ENCODE measurements at places on chromosomes 6 and 20. TPM values are rescaled to one million over a fixed set of nuclear protein-coding genes. Genes with fewer than 3 reads are reported as not detected.
A peak's percentile ranks its signal among the peaks of the same experiment; 100 is the strongest.

GRCh38 chr6:150310539-150310938 is 58.3 kb upstream of the IYD start:
- peaks cover 13% of the 10 kb centered on the region for H3K27me3 ChIP-seq
- no peak for DNase-seq
- no peak overlapping the region for H3K27ac ChIP-seq
- peak overlapping the region; percentile 1 for H3K4me3 ChIP-seq

- H3K4me3 ChIP-seq, result no peak overlapping the region
- no peak overlapping the region for H3K27ac ChIP-seq
- H3K4me1 ChIP-seq, result peaks cover 14% of the 10 kb centered on the region
These were observed 15.3 kb upstream of the SRSF6 start for GRCh38 chr20:43442282-43442880.

DNA sequence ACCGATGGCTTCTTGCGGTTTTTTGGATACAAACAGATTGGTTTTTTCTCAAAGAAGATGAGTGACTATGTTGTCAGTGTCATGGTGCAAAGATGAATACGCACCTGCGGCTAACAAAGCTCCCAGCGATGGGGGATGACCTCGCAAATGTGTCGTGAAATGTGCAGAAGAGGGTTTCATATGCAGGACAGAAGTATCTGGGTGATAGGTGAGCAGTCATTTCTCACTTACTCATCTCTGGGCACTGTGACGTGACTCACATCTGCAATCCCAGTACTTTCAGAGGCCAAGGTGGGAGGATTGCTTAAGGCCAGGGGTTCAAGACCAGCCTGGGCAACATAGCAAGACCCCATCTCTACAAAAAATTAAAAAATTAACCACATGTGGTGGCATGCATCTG is 216.3 kb downstream of the ERMARD start:
- no peaks in the 10 kb centered on the region for H3K36me3 ChIP-seq
- H3K4me3 ChIP-seq, result no peak overlapping the region

GRCh38 chr6:82374516-82374915 is 10.9 kb downstream of the TPBG start:
- H3K27ac ChIP-seq, result no peak overlapping the region
- DNase-seq, result no peak
- H3K36me3 ChIP-seq, result no peaks in the 10 kb centered on the region
- H3K4me1 ChIP-seq, result no peaks in the 10 kb centered on the region
- peaks cover 10% of the 10 kb centered on the region for H3K27me3 ChIP-seq

DNA sequence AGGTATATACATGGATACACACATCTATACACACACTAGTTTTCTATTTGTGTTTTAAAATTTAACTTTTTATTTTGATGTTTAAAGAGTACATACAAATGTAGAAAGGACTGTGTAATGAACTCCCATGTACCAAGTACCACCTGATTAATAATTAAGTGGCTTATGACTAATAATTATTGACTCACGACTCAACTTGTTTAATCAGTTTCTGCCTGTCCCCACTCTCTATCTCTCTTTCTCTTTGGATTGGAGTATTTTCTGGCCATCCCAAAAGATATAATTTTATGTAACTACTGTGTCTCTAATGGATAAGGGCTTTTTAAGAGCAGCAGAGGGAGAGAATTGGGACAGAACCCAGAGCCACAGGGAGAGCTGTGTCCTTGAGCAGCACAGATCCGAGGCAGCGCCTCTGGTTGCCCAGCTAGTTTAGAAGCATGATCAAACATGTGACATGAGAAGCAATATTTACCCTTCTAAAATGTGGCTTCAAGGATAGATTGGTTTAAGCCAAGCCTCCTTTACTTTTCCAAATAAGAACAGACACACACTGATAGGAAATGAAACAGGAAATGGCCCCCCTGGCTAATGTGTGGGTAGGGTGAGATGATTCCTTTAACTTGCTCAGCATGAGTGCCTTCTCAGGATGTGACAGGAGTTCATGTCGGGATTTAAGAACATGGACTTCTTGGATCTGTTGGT is 81.0 kb downstream of the ERMARD start:
- no peak for DNase-seq
- no peak overlapping the region for H3K27ac ChIP-seq
- peaks cover 36% of the 10 kb centered on the region for H3K27me3 ChIP-seq
- no peak overlapping the region for H3K4me3 ChIP-seq

- peaks cover 17% of the 10 kb centered on the region for H3K4me1 ChIP-seq
- peaks cover 82% of the 10 kb centered on the region for H3K27me3 ChIP-seq
- peak overlapping the region; percentile 44 for H3K4me3 ChIP-seq
These were observed 63.7 kb downstream of the GPX5 start for GRCh38 chr6:28589234-28589956.

- peak overlapping the region; percentile 12 for H3K27ac ChIP-seq
- DNase-seq, result no peak
- H3K36me3 ChIP-seq, result no peaks in the 10 kb centered on the region
- H3K27me3 ChIP-seq, result peaks cover 1% of the 10 kb centered on the region
These were observed 134.9 kb downstream of the TMEM200A start for GRCh38 chr6:130500693-130501092.

- H3K4me1 ChIP-seq, result peaks cover 2% of the 10 kb centered on the region
- peaks cover 33% of the 10 kb centered on the region for H3K27me3 ChIP-seq
- H3K27ac ChIP-seq, result no peak overlapping the region
- H3K36me3 ChIP-seq, result no peaks in the 10 kb centered on the region
- H3K4me3 ChIP-seq, result no peak overlapping the region
These were observed 123.5 kb downstream of the SASH1 start for GRCh38 chr6:148466158-148466557.

DNA sequence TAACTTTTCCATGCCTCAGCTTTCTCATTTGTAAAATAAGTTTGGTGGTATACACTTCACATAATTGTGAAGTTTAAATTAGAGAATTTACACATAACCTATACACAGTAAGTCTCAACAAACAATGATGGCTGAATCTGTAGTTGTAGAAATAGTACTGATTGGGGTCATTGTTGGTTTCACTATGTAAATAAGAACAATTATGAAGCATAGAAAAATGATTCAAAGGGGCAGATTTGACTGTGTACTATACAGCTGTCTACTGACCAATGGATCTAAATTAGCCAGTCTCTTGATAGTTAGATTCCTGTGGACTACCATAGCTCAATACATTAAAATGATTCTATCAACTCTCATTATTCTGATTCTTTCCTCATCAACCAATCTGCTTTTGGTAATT is 181.1 kb upstream of the STXBP5 start:
- no peaks in the 10 kb centered on the region for H3K27me3 ChIP-seq
- H3K27ac ChIP-seq, result no peak overlapping the region
- no peaks in the 10 kb centered on the region for H3K4me1 ChIP-seq
- DNase-seq, result no peak
- no peaks in the 10 kb centered on the region for H3K36me3 ChIP-seq

The RNF182 gene
- not detected for total RNA-seq

The SPAG4 gene
- total RNA-seq, result 0.74 TPM

The C20orf144 gene
- total RNA-seq, result 0.38 TPM

The BMP5 gene
- total RNA-seq, result not detected

All from naive thymus-derived CD8-positive, alpha-beta T cell (primary cell).